ENCODE measurements at places on chromosomes 3 and 15. TPM values are rescaled to one million over a fixed set of nuclear protein-coding genes. Genes with fewer than 3 reads are reported as not detected.

GRCh38 chr3:58176185-58176530 is 34.6 kb downstream of the DNASE1L3 start:
- DNase-seq = no peak

GRCh38 chr3:30141178-30141581 is 465.2 kb upstream of the TGFBR2 start:
- DNase-seq = no peak

DNA sequence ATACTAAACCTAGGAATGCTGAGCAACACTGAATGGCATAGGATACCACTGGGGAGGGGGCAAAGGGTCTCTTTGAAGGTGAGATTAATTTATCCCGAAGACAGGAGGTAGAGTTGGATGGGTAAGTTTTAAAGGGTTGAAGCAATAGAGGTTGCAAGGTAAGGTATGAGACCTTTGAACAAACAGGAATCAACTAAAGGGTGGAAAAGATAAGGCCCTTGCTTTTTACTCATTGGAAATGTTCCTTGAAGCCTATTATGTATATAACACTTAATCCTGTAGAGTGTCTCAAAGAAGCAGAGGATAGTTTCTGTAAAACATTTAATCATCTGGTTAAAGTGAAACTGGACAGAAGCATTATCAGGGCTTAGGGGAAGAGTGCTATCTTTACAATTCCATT is 5.7 kb downstream of the ABHD5 start:
- no peak for DNase-seq

DNA sequence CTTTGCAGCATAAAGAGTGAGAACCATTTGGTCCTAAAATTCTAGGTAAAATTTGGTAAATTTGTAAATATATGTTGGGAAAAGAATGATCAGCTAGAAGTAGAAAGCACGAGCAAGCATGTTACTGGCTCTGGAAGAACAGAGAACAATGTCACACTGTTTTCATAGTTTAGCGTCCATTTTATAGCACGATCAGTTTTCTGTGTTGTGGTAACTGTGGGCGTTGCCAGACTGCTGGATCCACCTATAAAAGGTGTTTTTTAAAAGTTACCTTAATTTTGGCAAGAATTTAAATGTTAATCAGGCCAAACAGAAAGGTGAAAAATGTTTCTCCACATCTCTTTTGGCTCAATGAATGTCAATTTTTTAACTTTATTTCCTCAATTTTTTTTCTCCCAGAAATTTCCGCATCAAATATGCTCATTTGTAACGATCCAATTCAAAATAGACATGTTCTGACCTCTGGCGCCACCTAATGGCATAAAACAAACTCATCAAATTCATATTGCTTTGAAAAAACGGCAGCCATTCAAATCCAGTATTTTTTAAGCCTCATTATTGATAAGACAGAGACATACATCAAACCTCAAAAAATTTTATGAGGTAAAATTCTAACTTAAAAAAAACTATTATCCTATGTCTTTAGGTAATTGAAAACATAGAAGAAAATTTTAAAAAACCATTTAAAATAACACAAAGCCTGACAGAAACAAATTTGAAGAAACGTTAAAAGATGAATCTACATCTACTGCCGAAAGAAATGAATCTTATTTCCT is 5.5 kb upstream of the GP5 start:
- peak; percentile 29 for DNase-seq

KLHL24 gene
- 2.9 TPM for polyA plus RNA-seq

MINAR1 gene
- polyA plus RNA-seq = 0.06 TPM

AGBL1 gene
- not detected for polyA plus RNA-seq

C15orf62 gene
- 0.05 TPM for polyA plus RNA-seq

CFAP100 gene
- not detected for polyA plus RNA-seq

All from mammary epithelial cell (primary cell).